ENCODE measurements at places on chromosomes 3 and 15.

GRCh38 chr3:5357089-5357488 is 169.6 kb downstream of the EDEM1 start:
- DNase-seq = no peak

DNA sequence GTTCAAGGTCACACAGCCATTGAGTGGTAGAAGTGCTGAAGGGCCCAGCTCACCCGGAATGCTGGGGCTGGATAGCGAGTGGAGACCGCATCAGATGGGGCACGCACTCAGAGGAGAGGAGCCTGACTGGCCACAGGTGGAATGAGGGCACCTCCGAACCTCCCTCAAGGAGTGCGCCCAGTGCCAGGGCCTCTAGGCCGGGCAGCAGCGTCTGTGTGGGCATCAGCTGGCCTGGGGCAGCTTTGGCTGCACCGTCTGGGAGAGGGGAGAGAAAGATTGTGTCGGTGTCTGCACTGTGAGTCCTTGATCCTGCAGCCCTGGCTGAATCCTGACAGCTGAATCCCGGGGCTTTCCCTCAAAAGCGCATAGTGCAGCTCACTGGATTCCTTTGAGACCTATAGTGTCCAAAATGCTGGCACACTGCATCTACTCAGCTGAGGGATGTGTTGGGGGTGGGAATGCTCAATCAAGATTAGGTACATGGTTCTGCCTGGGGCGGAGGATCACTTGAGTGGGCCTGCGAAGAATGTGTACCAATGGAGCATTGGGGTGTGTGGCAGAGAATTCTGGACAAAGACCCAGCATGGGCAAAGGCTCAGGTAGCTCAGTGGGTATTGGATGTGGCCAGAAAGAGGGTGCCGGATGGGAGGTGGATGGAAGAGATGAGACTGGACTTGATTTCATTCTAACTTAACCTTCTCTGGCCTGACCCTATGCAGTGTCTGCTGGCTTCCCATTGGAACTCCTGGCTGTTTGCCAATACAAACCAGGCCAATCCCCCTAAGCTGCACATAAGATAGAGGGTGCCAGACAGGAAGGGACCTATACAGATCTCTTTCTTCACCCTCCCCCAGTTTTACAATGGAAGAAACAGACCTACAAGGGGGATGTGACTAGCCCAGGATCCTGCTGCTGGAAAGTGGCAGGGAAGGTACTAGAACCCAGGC is 950 bp downstream of the ANKDD1A start:
- DNase-seq = no peak

DNA sequence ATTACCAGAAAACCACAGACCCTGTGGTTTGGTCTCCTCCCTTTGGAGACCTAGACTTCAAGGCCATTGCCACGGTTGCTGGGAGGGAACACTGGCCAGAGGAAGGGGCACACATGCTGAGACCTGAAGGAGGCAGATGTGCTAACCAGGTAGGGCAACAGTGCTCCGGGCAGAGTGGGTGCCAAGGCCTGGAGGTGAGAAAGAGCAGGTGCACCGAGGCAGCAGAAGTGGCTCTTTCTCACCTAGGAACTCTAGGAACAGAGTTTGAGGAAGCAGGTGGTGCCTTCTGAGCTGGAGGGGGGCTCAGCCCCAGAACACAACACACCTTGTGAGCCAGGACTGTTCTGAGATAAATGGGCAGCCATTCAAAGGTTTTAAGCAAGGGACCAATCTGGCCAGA is 106.1 kb downstream of the MEGF11 start:
- DNase-seq = no peak

DNA sequence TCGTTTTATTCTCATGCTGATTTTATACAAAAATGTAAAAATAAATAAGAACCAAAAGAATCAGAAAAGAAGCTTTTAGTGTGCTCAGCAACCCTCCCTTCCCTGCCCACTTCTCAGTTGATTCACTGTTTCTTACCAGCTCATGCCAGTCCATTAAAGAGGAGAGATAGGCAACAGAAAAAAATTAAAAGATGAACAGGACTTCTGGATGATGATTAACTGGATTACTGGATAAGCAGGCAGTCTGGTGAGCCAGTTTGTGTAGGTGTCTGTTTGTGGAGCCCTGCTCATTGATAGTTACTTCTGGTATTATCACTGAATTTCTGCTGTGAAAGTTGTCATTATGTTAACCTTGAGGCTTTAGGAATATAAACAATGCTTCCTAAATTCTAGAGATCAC is 15.1 kb upstream of the GPR171 start:
- DNase-seq = no peak

GRCh38 chr3:126927401-126927750 is 55.5 kb upstream of the PLXNA1 start:
- DNase-seq = no peak

GRCh38 chr3:48338635-48339034 is 5.2 kb upstream of the SPINK8 start:
- no peak for DNase-seq

DNA sequence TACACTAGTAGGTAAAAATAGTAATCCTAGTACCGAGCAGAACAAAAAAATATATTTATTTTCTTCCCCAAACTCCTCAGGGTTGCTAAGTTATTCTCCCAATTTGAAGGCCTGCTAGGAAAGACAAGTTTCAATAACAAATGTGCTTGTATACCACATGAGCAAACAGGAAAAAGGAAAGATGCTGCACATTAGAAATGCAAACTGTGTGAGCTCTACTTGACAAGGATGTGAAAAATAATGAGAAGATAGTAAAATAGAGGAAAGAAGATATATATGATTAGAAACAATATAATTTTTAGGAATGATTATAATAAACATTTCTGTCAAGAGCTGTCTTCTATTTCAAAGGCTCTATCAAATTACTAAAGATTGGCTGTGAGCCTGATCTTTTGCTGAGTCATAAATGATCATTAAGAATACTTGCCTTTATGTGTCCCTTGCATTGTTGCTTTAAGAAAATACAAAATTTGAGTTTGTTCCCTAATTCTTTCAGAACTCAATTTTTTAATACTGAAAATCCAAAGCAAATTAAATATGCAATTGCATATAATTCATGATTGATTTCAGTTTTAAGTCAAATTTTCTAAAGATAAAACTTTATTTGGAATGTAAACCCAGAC is 174.2 kb downstream of the NEK10 start:
- no peak for DNase-seq

DNA sequence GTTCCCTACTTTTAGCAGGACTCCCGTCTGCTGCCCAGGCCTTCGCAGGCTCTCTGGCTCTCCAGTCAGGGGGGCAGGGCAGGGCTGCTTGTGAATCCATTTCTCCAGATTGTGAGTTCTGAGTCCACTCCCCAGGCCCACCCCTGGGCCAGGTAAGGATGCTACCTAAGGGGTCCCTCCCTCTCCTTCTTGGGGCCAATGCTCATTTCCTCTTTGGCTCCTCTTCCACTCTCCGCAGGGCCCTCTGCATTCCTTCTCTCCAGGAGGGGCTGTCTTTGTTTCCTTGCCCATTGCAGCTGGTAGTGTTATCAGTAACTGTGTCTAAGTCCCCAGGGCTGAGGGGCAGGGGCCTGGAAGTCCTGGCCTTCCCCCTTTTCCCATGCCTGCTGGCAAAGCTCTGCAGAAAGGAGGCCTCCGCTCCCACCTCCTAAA is 13.0 kb upstream of the CACNA2D2 start:
- DNase-seq = no peak
